ENCODE measurements at places on chromosomes 1 and 21.

- no peak for DNase-seq
Measured at GRCh38 chr1:244852694-244853093, 11.6 kb downstream of the HNRNPU start.

- no peak for DNase-seq
Measured at GRCh38 chr1:38728585-38728908, 131.0 kb downstream of the RRAGC start.

DNA sequence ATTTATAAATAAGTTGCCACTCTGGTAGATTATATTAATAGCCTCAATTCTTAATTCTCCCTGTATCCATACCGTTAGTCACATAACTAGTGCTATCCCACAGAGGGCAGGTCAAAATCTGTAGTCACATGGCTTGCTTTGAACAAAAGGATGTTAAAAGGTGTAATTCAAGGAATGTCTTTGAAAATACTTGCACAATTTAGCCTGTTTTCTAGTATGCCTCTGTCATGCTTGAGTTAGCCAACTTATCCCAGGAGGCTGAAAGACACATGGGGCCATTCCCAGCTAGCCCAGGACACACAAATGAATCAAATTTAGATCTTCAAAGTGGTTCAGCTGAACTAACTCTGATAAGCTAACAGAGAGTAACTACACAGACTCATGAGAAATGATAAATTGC, 758.5 kb upstream of the NEGR1 start:
- no peak for DNase-seq

DNA sequence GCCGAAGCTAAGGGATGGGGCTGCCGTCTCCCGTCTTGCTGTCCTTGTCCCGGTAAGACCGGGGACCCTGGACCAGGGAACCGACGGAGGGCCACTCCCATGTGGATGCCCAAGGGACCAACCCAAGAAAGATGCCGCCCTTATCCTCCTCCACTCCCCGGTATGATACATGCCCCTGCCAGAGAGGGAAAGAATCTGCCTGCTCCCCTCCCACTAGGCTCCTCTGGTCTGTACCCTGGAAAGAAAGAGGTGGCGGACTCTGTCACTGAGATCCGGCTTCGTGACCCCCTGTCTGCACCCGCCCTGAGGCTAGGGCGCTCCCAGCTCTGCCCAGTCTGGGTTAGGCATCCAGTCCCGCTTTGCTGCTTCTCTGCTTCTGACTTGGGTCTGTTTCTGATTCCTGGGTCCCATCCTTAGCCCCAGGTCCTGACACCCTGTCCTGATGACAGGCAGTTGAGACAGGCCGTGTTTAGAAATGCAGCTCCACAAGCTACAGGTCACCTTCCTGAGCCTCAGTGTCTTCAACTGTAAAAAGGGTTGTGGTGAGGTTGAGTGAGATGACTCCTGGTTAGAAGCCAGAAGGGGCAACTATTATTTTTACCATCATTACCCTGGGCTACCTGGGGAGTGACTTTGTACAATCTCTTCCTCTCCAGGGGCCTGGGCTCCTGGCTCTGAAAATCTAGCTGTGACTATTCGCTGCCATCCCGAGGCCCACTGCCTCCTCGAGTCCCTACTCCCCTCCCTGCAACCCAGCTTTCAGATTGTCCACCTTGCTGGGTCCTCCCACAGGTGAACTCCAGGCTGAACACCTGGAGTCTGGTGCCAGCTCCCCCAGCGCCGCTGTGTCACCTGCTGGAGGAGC, 3.7 kb downstream of the MATN1 start:
- no peak for DNase-seq

DNA sequence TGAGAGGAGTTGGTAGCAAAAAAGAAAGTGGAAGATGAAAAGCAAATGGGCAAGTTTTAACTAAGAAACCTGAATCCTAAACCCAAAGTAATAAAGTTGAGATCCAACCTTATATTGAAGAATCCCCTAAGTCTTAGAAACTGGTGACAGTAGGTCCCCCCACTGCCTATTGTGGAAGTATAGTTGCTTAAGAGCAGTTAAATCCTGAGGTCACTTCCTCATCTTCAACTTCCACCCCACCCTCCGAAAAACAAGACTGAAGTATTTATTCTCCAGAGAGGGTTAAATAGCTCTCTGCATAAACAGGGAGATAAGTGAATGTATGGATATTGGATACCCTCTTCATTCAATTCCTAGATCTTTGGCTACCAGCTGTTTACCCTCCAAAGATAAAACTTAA, 3.3 kb upstream of the DSTYK start:
- DNase-seq: no peak

DNA sequence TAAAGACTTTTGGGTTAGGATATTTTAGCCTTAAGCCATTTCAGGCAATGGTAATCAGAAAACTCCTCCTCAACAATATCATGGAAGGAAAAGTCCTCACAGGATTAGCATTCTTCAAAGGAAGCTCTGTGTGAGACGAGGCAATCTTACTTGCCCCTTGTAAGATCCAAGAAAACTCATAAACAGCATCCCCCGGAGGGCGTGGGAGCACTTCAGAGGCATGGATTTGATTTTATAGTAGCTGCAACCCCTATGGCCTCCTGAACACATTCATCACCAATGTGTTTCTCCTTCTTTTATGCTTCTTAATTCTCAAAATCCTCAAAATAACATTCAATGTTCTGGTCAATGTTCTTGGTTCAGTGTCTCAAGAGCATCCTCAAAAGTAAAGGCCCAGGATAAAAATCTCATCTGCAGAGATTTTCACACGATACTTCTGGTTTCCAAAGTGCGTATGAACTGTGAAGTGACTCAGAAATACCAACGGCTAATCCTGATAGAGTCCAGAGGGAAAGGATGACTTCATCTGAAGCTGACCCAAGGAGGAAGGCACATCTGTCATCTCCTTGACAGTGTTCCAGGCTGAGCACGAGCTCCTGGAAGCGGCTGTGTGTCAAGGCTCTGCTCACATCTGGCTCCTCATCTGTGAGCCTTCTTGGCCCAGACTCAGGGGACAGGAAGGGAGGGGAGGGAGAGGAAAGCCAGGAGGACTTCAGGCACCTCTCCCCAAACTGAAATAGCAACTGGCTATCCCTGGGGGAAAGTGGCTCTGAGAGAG, 49.3 kb upstream of the PSEN2 start:
- peak; percentile 69 for DNase-seq

DNA sequence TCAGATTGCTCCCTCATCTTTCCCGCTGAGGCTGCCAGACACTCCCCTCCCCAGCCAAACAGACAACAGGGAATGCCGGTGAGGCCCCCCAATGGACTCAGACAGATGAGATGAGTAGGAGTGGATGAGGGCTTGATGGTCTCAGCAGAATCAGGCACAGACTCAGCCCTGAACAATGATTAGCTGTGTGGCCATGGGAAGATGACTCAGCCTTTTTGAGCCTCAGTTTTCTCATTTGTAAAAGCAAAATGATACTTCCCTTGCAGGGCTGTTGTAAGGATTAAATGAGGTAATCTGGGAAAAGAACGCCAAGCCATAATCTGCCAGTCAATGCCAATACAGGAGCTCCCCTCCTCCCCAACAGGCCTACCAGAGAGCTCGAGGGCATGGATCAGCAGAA, 12.4 kb downstream of the C1orf198 start:
- no peak for DNase-seq

GRCh38 chr1:156644146-156644545, 2.2 kb downstream of the BCAN start:
- no peak for DNase-seq

GRCh38 chr1:2384941-2385481, 6.3 kb downstream of the MORN1 start:
- no peak for DNase-seq

GRCh38 chr21:36966066-36966820, at the start of gene HLCS:
Gene HLCS (minus strand): TSS chr21:36966669. CDS start chr21:36966638, 31 bp downstream.
- peak; percentile 76 for DNase-seq

GRCh38 chr1:14165371-14165801, 433.1 kb upstream of the KAZN start:
- DNase-seq: no peak

- no peak for DNase-seq
Measured at GRCh38 chr1:147600119-147601111, 59.1 kb downstream of the BCL9 start.

- no peak for DNase-seq
Measured at GRCh38 chr1:171654201-171654941, 1.9 kb upstream of the MYOC start.

DNA sequence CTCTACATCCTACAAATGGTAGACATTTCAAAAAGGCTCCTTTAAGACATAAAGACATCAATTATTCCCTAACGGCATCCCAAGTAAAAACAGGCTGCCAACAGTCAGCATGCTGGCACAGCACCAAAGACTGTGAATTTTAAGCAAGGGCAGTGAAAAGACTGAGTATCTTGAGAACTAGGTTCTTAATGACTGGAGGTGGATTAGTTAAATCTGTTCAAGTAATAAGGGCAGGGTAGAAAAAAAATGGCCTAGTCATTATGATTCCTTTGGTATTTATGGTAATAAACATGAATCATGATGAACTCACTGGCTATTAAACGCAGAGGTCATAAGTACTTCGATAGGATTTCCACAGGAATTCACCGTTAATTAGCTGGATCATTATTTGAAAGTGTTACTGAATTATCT, 75.2 kb downstream of the KIFAP3 start:
- peak; percentile 25 for DNase-seq

DNA sequence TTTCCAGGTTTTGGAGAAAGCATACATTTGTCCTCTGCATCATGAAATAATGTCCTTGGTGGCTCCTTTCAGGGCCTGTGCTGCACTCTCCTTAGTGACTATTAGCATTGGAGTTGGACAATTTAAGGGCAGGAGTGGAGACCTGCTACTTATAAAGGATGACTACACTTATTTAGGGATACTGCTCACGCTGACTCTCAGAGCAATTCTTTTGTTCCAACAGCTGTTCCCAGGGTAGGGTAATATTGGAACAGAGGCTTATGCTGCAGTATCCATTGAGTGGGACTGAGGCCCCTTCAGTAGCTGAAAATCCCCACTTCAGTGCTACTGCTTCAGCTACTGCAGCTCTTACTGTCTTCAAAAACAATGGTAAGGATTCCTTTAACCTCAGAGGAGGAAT, 84.6 kb downstream of the GPR88 start:
- DNase-seq: no peak

GRCh38 chr1:207962716-207963426, 51.9 kb upstream of the CD34 start:
- no peak for DNase-seq

DNA sequence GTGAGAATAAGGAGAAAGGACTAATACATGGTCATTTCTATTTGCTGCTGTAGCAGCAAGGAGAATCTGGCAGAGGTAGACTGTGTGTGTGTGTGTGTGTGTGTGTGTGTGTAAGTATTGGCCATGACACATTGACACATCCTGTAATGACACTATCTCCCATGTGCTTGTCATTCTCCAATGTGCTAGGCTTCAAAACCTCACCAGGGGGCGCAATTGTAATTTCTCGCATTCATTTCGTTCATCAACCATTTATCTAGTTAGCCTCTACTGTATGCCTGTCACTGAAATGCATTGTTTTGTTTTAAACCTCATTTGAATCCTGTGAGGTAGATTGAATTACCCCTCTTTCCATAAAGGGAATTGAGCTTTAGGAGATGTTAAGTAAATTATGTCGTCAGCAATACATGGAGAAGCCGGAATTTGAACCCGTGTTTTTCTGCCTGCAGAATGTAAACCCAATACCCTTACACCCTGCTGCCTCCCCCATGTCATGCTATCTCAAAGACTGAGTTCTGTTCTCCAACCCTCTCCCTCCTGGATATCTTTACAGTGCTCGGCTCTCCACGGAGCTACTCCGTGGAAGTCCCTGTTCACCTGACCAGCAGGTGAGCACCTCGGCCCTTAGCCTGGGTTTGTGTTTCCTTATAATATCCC, 100.8 kb downstream of the UCK2 start:
- DNase-seq: peak; percentile 33

DNA sequence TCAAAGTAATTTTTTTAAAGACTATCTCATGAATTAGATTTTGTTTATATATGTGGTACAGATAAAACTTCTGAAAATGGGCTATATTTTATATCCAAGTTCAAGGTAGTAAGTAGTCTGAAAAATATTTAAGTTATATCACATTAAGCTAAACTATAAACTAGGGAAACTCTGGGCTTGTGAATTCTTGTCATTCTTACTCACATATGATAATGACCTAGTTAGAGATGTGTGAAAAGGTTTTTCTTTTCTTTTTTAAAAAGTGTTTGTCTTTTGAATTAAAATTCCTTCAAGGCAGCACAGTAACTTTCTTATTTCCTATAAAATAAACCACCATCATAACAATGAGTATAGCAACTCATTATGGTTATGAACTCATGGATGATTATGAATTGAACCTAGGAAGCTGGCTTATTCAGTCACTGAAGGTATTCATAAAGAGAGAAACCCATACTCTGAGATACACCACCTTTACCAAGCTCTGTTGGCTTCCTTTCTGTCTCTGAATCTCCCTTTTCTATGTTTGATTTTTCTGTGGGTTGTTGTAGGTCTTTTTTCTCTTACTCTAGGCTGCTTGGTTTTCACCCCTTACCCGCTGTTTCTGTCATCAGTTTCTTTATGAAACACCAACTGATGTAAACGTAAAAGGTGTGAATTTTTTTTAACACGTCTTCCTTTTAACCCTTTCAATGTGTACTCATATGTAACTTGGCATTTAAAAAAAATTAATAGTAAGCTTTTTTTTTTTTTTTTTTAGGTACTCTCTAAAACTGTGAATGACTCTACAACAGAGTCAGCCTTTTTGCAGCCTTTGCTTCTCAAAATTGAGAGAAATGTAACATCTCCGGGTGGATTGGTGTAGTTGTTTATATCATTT, 25.2 kb downstream of the IL12RB2 start:
- DNase-seq: no peak

DNA sequence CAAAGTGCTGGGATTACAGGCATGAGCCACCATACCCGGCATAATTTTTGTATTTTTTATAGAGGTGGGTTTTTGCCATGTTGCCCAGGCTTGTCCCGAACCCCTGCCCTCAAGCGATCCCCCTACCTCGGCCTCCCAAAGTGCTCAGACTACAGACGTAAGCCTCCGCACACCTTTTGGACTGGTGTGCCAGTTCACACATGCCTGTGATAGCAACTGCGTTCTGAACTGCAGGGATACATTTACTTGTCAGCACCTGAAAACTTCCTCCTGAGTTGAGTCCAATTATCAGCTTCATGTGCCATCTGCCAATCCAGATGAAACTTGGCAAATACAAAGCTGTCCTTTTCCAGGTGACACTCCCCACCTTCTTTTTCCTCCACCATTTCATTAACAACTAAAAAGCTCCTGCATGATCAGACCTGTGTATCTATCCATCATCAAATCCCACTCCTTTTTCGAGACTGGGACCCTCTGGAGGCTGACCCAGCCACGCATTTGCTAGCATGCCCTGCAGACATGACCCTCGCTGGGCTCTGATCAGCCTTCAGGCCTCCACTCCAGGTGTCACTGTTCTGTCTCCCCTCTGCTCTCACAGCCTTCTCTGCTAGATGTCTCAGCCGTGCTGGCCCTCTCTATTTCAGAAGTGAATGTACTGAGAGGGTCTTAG, 2.1 kb upstream of the DEGS1 start:
- no peak for DNase-seq

DNA sequence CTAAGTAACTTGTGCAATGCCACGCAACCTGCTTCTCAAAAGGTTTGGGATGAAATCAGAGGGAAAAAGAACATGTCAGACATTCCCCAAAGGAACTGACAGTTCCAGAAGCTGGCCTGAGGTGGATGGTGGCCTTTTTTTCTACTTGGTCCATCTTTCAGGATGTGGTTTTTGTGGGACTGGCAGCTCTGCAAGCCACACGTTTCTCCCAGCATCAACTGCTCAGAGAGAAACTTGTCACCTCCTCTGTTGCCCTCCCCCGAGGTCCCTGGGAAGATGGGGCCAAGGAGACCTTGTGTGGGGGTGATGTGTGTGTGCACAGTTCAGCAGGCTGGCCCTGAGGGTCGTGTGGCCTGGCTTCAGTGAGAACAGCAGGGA, 2.5 kb upstream of the DHRS3 start:
- DNase-seq: no peak

GRCh38 chr1:30991862-30992606, 73.5 kb downstream of the PUM1 start:
- DNase-seq: no peak

All from NCI-H446 (cell line).